ENCODE measurements at places on chromosomes 16 and 17.
A peak's percentile ranks its signal among the peaks of the same experiment; 100 is the strongest.

- peak; percentile 52 for DNase-seq
These were observed 1.2 kb downstream of the JPT1 start for GRCh38 chr17:75152922-75153779.

GRCh38 chr17:73643001-73643851, 1.0 kb downstream of the SDK2 start:
- peak; percentile 45 for DNase-seq

- no peak for DNase-seq
These were observed 25.1 kb upstream of the IL17C start for GRCh38 chr16:88613293-88613692.

GRCh38 chr16:30096105-30096861, at the start of gene YPEL3:
YPEL3 (minus strand) TSS chr16:30096213; CDS start chr16:30095482, 731 bp downstream.
- DNase-seq, result peak; percentile 87

GRCh38 chr17:8029121-8029520, 9.7 kb upstream of the ALOX15B start:
- no peak for DNase-seq

GRCh38 chr16:29720703-29721102, 25.1 kb downstream of the C16orf54 start:
- DNase-seq, result no peak

DNA sequence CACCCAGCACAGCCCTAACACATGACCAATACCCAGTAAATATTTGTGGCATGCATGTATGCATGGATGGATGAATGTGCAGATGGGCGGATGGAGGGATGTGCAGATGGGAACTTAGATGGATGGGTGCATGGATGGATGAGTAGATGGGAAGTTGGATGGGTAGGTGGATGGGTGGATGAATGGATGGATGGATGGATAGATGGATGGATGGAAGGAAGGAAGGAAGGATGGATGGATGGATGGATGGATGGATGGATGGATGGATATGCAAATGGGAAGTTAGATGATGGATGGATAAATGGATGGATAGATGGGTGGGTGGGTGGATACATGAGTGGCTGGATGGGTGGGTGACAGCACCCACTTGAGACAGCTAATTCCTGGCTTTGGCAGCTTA, 193.2 kb upstream of the TNRC6C start:
- no peak for DNase-seq

- no peak for DNase-seq
These were observed 53.8 kb downstream of the PRMT7 start for GRCh38 chr16:68364561-68364998.

- no peak for DNase-seq
These were observed 11.2 kb downstream of the ZNF771 start for GRCh38 chr16:30418350-30419181.

GRCh38 chr16:51834133-51834532, 683.1 kb upstream of the SALL1 start:
- DNase-seq, result no peak

GRCh38 chr16:12503191-12503590, 300.5 kb downstream of the CPPED1 start:
- DNase-seq, result no peak

GRCh38 chr16:49623501-49624266, 232.2 kb downstream of the ZNF423 start:
- no peak for DNase-seq

DNA sequence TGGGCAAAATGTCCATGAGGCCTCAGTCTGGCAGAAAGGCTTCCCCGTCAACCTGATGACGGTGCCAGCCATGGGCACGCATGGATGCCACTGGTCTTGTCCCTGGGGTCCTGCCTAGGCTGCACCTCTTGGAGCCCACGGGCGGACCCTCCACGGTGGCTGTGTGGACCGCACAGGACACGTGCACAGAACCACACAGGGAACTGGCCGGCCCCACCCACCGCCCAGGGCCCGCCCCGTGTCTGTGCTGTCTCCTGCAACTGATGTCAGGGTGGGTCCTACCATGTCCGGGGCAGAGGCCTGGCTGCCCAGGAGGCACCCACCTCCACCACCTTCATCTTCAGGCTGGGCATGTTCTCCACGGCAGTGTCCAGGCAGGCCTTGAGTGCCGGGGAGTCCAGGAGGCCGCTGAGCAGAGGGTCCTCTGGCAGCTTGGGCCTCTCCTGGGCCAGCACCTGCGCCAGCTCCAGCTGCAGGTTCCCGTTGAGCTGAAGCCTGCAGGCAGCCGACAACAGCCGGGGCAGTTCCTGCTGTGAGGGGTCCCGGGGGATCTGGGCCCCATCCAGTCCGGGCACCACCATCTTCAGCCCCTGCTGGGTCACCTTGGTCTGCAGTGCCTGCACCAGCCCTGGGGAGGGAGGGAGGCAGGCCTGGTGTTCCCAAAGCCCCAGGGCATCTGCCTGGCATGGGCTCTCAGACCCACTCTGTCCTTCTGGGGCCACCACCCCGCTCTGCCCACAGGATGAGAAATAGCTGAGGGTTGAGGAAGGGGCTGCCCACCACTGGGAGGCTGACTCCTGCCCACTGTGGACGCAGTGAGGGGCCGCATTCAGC, 11.9 kb downstream of the FASN start:
- DNase-seq, result no peak

GRCh38 chr16:2242598-2242997, 6.4 kb downstream of the DNASE1L2 start:
- DNase-seq, result no peak

- peak; percentile 18 for DNase-seq
These were observed 21.4 kb downstream of the ADAM11 start for GRCh38 chr17:44780161-44780560.

DNA sequence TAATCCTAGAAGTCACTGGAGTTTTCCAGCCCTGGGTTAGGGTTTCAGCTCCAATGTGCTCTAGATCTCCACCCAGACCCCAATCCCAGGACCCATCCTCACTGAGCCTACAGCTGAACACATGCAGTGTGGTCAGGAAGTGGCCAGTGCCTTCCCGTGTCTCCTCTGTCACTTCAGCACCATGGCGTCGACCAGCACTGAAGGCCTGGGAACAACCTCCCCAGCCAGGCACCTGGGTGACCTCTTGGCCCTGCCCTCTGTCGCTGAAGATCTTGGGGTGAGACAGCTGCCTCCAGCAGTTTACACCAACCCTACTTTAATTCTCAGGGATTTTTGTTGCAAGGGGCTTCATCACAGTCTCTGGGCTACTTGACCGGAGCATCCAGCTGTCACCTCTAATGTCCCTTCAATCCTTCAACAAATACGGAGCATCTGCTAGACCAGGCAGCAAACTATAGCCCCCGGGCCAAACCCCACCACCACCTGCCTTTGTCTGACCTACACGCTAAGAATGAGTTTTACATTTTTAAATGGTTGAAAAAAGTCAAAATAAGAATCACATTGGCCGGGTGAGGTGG, 18.0 kb upstream of the GSG1L start:
- no peak for DNase-seq

GRCh38 chr16:88876942-88877526, 10.6 kb upstream of the PABPN1L start:
- DNase-seq, result no peak

- DNase-seq, result no peak
These were observed 33.3 kb upstream of the RGS9 start for GRCh38 chr17:65103896-65104295.

GRCh38 chr17:58702045-58702476, 9.7 kb downstream of the RAD51C start:
- DNase-seq, result no peak

DNA sequence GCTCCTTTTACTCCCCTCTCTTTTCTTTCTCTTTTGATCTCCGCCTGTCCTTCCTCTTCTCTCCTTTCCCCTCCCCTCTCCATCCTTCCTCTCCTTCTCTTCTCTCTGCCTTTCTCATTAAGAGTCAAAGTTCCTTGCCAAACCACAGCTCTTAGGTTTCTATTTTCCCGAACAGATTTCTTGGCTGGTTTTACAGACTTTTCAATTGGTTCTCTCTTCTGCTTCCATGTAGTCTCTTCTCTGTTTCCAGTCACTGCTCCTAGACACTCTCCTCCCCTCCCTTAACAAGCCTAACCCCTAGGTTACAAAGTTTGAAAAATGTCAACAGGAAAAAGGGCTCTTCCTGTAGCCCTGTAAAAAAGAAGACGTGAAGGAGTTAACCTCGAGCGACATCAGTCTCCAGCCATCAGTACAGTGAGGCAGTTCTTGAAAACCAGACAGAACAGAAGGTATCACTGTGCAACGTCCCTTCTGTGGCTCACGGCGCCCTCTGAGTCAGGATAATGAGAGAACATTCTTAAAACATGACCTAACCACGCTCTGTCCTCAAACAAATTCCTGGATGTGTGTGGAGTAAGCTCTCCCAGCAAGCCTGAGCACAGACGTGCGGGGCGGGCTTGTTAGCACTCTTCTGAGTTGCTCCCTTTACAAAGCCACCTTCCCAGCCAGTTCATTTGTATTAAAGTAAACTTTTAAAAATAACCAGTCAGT, 11.6 kb upstream of the MARCHF10 start:
- no peak for DNase-seq

- DNase-seq, result no peak
These were observed 1.2 kb downstream of the ASGR1 start for GRCh38 chr17:7177954-7178477.

DNA sequence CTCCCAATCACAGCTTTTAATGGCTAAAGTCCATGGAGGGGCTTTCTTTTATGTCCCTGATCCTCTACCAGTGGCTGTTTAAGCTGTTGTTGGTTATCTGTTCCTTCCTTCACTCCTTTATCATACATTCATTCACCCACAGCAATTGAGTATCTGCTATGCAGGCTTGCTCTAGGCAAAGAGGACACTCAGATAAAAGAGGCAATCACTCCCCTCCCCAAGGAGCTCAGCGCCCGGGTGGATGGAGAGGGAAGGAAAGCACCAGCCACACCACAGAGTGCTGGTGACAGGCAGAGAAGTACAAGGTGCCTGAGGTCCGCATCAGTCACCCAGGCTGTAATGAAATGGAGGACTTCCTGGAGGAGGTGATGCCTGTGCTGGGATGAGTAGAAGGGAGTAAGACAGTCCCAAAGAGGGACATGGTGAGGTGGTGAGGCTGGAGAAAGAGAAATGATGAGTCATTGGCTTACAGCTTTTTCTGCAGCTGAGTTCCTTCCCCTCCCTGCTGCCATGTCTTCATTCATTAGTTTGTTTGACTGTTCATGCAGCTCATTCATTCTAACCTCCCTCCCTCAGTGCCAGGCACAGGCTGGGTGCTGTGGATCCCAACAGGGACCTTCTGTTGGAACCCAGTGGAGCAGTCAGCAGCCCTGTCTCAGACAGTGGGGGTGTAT, 12.8 kb upstream of the NGFR start:
- no peak for DNase-seq

- no peak for DNase-seq
These were observed 2.9 kb downstream of the GSDMB start for GRCh38 chr17:39915559-39915958.

Data from SK-N-DZ (cell line).